Fibroblast of skin of left biceps (primary cell): ENCODE measurements at places on chromosomes 12 and 14.
A peak's percentile ranks its signal among the peaks of the same experiment; 100 is the strongest.

- DNase-seq, result peak; percentile 85
Observed at GRCh38 chr12:105933671-105934665, 204.8 kb downstream of the NUAK1 start.

DNA sequence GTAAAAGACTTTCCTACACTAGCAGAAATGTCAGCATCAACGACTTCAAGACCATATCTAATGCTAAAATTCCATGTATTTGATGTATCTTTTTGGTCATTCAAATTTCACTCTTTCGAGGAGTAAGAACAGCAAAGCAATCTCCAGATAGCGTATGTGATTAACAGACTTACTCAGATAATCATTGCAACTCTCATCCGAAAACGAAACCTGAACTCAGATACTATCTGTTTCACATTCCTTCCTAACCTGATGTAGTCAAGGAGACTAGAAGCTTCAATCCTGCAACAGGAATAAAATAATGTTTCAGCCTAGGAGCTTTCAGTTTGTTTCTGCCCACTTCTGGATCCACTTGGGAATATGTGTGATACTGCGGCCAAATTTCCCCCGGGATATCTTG, 286.3 kb downstream of the NUAK1 start:
- DNase-seq, result no peak

- DNase-seq, result no peak
Observed at GRCh38 chr14:85451421-85451820, 78.5 kb upstream of the FLRT2 start.

GRCh38 chr14:38867561-38868150, 235.4 kb downstream of the SEC23A start:
- DNase-seq, result peak; percentile 53

DNA sequence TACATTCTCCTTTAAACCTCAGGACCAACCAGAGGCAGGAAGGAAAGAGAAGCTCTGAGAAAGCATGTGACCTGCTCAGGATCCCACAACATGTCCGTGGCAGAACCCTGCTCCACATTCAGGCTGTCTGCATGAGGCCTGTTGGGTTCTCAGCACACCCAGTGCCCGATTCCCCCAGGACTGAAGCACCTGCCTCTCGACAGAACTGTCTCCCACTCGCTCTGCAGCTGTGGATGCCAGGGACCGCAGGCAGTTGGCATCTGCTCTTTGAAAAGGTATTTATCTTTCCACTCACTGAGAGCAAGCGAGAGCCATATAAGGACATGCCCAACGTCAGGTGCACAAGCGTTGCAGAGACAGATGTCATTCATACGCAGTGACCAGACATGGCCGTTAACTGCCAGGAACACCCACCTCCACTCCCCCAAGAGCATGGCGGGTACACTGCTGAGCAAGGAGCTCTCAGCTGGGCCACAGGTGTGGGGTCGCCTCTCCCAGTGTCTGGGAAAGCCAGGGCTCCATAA, 18.9 kb downstream of the PITPNM2 start:
- DNase-seq, result no peak

DNA sequence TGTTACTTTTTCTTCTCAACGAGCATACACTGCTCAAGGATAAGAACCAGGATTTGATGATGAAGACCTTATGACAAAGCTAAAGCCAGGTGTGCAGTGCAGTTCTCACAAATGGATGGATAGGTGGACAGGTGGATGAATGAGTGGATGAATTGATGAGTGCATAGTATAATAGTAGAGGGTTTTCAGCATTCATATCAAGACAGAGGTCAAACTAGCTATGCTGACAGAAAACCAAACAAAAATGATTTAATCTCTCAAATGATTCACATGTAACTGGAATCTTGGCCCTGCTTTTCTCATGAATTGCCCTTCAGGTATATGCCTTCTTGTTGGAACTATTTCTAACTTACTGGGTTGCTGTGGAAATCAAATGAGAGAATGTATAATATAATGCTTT, 240.9 kb downstream of the BCAT1 start:
- DNase-seq, result no peak

GRCh38 chr12:116113398-116114130, 163.9 kb downstream of the MED13L start:
- DNase-seq, result no peak

DNA sequence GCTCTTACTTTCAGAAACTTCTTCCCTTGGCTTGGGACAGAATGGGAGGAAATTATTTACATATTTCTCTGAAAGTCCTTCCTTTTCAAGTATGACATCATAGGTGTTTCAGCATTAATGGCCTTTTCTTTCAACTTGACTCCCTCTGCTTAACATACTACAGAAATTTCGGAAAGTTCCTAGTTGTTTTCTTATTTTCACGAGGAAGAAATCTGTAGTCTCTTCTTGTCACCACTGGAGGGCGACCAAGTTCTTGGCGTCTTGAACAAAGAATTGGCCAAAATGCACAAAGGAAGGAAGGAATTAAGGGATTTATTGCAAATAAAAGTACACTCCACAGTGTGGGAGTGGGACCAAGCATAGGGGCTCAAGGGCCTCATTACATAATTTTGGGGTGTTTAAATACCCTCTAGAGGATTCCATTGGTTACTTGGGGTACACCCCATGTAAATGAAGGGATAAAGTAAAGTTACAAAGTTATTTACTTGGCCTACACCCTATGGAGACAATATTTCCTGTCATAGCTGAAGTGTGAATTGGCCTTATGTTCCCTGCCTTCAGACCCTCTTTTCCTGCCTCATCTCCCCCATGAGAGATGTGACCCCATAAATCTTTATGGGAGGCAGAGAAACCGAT, 70.4 kb downstream of the RPL10L start:
- DNase-seq, result peak; percentile 6

- DNase-seq, result no peak
Observed at GRCh38 chr12:132489078-132489601, 811 bp upstream of the FBRSL1 start.

GRCh38 chr12:16154990-16155389, 122.5 kb downstream of the SLC15A5 start:
- DNase-seq, result no peak

GRCh38 chr12:19869413-19869812, 430.1 kb downstream of the AEBP2 start:
- no peak for DNase-seq

DNA sequence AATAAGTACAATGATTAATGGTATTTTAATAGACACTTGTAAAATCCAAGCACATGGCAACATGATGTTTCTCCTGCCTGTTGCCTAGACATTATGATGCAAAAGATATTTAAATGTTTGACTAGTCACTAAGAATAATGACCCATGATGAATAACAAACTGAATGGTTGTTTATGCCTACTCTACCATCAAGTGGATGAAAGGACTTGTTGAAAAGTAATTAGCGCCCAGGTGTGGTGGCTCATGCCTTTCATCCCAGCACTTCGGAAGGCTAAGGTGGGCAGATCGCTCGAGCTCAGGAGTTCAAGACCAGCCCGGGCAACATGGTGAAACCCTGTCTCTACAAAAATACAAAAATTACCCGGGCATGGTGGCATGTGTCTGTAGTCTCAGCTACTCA, 30.7 kb downstream of the KIF21A start:
- DNase-seq, result no peak

GRCh38 chr14:74501135-74501614, 7.6 kb downstream of the ISCA2 start:
- DNase-seq, result peak; percentile 60

- DNase-seq, result no peak
Observed at GRCh38 chr14:77108753-77109152, 10.7 kb downstream of the CIPC start.

- DNase-seq, result no peak
Observed at GRCh38 chr14:63277591-63278183, 41.0 kb downstream of the GPHB5 start.

DNA sequence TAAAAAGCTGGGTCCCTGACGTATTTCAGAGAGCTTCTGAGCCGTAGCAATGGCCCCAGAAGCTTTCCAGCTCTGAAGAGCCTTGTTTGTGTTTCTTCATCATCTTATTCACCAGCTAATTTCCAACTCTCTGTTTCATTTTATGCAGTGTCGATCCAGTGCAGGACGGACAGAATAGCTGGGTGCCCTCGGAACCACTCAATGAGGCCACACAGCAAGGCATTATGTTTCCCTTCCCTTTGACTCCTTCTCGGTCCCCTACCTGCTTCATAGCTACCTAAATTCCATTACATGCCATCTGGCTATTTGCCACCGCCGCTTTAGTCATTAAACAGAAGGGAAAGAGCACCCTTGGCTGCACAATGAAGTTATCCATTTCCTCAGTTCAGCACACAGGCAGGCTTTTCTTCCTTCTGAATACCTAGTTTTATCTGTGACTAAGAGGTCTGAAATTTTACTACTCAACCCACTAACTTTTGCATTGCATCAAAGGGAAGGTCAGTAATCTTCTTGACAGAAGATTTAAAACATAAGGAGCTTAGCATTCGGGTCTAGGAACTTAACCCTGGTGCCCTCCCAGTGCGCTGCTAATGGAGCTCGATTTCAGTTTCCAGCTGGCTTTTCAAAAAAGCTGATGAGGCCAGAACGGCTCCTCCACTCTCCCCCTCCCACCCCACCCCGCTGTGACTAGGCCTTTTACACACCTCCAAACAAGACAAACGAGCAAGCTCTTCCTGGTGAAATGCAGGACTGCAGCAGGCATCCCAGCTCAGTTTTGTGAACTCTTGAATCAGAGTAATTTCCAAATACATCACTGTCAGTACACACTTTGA, 176.8 kb downstream of the GXYLT1 start:
- DNase-seq, result no peak

DNA sequence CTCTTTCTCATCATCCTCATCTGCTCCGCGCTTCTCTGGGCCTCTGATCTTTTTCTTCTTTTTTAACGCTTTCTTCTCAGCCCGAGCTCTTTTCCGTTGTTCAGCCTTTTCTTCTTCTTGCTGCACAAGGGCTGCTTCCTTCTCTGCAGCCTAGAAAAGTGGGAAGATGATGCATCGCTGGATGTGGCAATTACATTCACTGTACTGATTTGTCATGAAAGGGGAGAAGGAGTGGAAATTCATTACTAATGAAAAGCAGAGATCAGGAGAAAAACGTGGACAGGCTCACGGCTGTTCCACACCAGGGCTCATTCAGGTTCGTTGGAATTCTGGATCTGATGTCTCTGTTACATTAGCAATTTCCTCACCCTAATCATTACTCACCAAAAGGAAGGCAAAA, 15.1 kb downstream of the FICD start:
- peak; percentile 38 for DNase-seq

DNA sequence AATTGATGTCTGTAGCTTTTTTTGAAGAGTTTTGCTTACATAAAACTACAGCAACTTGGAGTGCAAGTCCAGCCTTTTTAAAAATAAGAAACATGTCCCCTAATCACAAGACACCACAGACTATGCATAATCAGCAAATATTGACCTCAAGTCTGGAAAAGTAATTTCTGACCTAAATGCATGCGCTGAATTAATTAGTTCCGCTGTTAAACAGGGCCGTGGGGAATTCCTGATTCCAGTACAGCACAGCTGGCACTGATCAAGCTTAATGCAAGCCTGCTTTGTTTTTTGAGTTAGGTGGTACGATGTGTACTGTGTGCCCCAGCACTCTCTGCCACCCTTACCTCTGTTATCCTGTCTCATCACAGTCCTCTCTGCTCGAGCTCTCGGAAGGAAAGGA, 9.2 kb downstream of the MLH3 start:
- DNase-seq, result no peak

GRCh38 chr14:33796356-33796755, 154.5 kb downstream of the EGLN3 start:
- peak; percentile 26 for DNase-seq

GRCh38 chr14:37678916-37679315, 83.5 kb downstream of the TTC6 start:
- no peak for DNase-seq

GRCh38 chr12:15155271-15155670, 65.9 kb downstream of the RERG start:
- no peak for DNase-seq

DNA sequence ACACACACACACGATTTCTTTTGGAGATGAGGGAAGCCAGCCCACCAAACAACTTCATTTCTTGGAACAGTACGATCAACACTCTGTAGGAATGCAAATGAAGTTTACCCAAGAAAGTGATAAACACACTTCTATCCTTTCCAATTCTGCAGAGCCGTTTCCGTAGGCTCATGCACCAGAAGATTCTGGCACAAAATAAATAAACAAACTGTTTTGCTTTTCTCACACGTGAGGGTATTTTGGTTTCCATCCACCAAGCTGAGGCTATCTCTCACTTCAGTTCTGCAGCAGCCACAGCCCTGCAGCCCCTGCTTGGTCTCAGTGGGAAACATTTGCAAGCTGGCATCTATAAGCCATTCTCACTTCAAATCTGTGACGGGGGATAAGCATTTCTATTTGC, 15.3 kb upstream of the TSPAN11 start:
- no peak for DNase-seq

- DNase-seq, result no peak
Observed at GRCh38 chr12:95158919-95159318, 58.3 kb downstream of the FGD6 start.

DNA sequence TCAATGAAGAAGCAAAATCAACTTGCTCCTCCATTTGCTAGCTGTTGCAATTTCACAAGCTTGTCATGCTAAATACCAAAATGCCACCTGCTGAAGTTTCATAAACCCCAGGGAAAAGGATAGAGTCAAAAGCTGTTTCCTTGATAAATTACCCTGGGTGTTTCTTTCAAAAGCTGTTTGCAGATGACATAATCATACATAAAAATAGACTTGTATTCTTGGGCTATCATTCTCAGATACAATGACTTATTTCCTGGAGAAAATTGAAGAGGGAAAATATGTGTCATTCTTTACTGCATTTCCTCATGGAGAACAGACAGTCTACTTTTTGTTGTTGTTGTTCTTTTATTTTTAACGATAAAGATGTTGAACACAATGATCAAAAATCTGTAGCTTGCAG, 119.2 kb downstream of the GALC start:
- no peak for DNase-seq

DNA sequence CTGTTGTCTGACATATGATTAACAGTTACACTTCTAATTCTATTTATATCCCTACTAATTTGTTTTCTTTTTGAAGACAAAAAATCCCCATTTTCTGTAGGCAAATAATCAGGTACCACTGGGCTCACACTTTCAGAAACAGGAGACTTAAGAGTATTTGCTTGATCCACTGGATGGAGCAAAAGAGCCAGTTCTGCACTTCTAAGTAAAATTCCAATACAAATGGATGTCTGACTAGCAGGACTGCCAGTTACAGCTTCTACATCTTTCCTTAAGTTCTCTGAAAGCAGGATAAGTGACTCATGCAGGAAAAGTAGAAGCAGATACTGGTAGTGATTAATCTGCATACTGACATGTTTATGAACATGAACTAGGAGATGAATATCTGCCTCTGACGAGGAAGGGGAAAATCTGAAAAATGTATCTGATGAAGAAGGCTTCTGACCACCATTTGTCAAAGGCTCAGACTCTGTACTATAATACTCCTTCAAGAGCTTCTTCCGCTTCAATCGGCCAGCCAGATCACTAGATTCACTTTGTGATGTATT, 73.8 kb upstream of the ANKS1B start:
- DNase-seq, result peak; percentile 93

- DNase-seq, result no peak
Observed at GRCh38 chr12:55838361-55838760, 4.4 kb downstream of the MMP19 start.

- DNase-seq, result no peak
Observed at GRCh38 chr14:106024983-106025604, 498.7 kb downstream of the TMEM121 start.

- DNase-seq, result no peak
Observed at GRCh38 chr12:29783773-29784666, at the start of gene TMTC1. TMTC1 (minus strand) TSS chr12:29783942; CDS start chr12:29783751, 191 bp downstream.

GRCh38 chr14:68696266-68696665, 96.6 kb downstream of the ZFP36L1 start:
- DNase-seq, result no peak
